ENCODE measurements at places on chromosomes 1 and 21.
A peak's percentile ranks its signal among the peaks of the same experiment; 100 is the strongest.

DNA sequence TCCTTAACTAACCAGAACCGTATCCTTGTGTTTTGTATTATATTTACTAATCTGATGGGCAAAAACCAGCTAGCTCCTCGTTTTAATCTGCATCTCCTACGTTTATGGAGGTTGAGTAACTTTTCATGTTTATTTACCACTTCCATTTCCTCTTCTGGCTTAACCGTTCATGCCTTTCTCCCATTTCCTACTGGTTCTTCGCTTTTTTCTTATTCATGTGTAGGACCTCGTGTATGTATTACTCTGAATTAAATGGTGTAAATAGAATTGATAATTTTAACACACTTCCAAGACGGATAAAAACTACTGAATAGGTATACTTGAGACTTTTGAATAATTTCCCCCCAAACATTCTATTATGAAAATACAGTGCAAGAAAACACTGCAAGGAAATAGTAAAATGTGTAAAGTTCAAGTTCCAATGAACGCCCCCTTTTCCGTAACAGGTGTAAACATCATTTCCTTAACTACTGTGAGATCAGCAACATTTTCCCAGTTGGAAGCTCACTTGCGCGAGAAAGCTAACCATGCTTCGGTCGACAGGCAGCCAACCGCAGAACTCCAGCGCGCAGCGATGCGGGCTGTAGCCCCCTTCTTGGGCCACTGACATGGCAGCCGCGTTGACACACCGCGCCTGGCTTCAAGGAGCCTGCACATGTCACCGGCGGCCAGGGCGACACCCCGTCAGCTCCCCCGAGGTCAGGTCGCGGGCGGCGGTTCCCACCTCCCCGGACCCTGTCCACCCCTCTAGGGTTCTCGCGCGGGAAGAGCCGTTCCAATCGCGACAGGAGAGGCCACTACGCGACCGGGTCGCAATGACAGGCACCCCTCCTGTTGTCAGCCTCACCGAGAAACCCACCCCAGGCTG, 816 bp downstream of the EDEM3 start:
- DNase-seq, result peak; percentile 39

DNA sequence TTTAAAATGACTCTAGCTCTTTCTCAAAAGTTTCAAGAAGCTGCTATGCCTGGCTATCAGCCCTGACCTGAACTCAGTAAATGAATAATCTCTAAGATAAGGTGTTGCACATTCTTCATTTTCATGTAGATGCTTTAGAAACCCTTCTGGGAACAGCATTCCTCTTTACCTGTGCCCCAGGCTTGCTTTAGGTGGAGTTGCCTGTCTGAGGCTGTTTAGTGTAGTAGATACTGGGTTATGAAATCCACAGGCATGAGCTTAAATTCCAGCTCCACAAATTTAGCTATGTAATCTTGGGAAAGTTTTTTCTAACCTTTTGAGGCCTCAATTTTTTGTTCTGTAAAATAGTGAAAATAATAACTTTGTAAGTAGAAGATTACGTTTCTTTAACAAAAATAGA, 41.6 kb downstream of the ATP6V1G3 start:
- DNase-seq, result no peak

- DNase-seq, result no peak
Observed at GRCh38 chr1:87140831-87141540, 187.7 kb upstream of the LMO4 start.

DNA sequence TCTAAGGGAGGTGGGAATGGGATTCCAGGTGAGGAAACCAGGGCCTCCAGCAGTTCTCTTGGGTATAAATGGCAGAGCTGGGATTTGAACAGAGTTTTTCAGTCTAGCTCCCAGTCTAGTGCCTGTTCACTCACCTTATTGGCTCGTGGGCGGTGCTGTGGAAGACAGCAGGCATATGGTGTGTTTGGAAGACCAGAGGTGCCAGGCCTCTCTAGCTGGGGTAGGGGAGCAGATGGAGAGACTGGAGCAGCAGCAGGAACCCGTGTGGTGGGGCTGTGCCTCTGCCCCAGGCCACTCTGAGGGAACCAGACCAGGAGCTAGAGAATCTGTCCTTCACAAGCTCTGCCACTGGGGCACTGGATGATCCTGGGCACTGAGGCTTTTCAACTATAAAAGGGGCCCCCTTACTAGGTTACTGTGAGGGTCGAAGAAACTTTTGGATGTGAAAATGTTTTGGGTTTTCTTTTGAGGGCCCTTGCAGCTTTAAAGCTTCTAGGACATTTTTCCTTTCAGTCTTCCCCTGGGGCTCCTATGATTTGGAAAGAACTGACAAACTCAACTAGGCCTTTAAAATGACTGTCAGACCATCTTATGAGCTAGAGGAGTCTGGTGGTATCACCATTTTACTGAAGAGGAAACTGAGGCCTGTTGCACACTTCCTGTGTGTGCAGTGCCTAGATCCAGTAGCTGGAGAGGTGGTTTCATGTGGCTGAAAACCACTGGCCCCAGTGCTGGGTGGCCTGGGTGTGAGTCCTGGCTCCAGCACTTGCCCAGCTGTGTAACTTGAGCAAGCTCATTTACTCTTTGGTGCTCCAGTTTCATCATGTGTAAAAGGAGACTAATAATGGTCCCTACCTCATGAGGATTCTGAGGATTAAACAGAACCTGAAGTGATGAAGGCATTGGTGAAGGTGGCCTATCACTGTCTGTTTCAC, 6.1 kb downstream of the DMRTB1 start:
- DNase-seq, result no peak

GRCh38 chr1:98030483-98030882, 109.6 kb upstream of the DPYD start:
- DNase-seq, result no peak

GRCh38 chr1:65255035-65255655, 54.2 kb upstream of the DNAJC6 start:
- DNase-seq, result no peak
